ENCODE measurements at places on chromosomes 4 and X. TPM values are rescaled to one million over a fixed set of nuclear protein-coding genes. Genes with fewer than 3 reads are reported as not detected.
A peak's percentile ranks its signal among the peaks of the same experiment; 100 is the strongest.

DNA sequence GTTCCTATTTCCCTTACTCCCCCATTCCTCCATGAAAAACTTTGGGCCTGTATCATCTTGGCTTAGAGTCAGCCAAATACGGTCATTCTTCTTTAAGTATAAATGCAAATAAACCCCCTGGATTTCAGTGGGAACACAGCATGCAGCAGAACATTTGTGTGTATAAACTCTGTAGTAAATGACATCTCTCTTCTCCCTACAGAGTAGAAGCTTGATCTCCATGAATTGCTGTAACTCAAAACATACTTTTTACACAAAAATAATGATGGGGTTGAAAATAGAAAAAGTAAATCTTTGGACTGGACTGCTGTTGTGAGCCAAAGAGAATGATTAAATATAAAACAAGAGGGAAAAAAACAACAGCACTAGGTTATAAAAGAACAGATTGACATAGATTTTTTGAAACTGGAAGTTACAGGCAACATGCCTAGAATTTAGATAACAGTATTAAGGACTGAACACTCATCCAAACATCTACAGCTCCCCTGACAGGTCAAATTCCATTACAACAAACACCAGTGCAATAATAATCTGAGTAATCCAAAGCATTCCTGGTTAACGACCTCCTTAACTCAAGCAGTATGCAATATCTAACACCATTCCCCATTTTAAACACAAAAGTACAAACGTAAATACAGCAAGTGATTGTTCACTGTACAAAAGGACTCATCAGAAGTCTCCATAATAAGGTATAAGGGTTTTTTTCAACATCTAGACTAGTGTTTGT is 30.7 kb downstream of the TSPAN5 start:
- no peak for DNase-seq

- DNase-seq, result no peak
Measured at GRCh38 chr4:5066101-5066500, 14.8 kb downstream of the STK32B start.

GRCh38 chrX:133541021-133541420 is 125.7 kb upstream of the GPC4 start:
- DNase-seq, result no peak

DNA sequence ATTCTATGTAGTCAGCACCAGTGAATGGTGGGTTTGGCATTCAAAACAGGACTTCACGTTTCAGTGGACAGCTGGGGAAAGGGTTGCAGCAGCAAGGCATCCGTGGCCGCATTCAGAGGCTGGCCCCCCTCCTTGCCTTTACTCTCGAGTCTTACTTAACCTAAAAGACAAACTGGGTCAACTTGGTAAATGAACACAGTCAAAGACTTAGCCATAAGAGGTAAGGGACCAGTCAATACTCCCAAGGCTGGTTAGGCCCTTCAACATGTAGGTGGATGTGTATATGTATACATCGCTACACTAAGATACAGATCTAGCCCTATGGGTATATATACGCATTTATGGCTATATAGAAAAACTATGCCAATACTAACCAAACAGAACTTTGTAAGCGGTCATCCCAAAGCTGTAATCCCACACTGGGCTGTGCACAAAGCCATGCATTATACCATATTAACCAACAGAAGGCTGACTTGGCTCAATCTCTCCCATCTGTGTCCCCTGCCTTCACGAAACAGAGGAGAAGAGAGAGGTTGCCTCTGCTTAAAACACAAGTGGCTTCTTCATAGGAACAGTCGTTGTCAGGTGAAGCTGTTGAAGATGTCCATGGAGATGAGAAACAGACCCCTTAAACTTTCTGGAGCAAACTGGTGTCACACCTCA is 61.9 kb downstream of the TSC22D3 start:
- DNase-seq, result no peak

DNA sequence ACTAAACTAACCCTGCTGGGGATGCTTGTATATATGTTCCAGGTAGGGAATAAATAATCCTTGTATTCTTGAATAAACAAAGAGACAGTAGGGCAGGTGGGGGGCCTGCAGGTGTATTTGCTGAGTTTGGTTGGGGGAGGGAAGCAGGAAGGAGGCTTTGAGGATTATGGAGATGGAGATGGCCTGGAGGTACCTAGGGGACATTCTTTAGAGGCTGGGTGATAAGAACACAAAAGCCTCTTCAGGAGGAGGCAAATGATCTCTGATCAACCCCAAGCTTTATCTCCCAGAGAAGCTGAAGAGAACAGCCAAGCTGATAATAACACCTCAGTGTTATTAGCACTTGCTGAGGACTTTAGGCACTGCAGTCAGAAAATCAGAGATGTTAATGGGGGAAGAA is 187.7 kb downstream of the MGST2 start:
- DNase-seq, result no peak

DNA sequence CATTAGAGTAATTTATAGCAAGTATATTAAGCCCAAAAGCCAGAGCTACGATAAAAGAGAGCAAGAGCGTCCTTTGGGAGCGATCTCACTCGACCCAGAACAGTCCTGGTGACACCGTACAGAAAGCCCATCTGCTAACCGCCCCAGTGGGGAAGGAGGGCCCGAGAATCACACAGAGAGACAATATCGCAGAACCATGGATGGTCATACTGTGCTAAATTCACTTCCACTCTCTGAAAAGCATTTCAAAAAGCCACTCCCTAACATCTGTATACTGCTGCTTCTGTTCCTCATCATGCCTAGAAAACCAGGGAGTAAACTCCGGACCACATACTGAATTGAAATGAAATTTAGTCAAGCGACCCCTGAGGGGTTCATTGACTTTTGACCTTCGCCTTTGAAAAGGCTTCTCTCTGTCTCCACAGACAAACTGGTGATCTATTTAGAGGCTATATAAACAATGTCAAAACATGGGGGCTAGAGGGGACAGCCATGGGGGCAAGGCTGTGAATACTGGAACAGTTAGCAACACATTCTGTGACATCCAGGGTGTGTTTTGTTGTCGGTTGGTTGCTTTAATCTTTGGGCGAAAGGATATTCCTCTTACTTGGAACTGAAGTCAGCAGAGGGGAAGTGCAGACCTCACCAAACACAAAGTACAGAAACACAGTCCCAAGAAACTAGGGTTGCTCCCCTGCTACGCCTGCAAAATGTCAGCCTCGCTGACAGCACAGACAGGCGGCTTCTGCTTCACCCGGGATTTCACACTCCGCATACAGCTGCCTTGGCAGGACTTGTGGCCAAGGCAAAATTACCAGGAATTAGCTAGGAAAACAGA is 129.0 kb upstream of the RASGEF1B start:
- no peak for DNase-seq

DNA sequence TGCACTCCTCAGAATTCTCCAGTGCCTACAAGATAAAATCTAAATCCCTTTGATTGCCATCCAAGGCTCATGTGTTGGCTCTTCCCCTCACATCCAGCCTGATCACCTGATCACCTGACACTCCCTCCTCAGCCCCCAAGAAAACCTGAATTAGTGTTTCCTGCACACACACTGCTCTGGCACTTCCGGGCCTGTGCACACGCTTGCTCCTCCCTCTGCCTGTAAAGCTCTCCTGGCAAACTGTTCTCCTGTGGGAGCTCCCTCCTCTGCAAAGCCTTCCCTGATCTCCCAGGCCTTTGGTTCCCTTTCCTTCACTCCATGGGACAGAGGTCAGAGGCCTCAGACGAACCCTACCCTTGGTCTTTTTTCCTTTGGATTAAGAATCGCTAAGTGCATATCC is 19.9 kb downstream of the PHKA2 start:
- no peak for DNase-seq

- no peak for DNase-seq
Measured at GRCh38 chr4:673349-674091, 556 bp downstream of the ATP5ME start.

GRCh38 chrX:154348646-154349358 is 25.6 kb downstream of the FLNA start:
- no peak for DNase-seq

DNA sequence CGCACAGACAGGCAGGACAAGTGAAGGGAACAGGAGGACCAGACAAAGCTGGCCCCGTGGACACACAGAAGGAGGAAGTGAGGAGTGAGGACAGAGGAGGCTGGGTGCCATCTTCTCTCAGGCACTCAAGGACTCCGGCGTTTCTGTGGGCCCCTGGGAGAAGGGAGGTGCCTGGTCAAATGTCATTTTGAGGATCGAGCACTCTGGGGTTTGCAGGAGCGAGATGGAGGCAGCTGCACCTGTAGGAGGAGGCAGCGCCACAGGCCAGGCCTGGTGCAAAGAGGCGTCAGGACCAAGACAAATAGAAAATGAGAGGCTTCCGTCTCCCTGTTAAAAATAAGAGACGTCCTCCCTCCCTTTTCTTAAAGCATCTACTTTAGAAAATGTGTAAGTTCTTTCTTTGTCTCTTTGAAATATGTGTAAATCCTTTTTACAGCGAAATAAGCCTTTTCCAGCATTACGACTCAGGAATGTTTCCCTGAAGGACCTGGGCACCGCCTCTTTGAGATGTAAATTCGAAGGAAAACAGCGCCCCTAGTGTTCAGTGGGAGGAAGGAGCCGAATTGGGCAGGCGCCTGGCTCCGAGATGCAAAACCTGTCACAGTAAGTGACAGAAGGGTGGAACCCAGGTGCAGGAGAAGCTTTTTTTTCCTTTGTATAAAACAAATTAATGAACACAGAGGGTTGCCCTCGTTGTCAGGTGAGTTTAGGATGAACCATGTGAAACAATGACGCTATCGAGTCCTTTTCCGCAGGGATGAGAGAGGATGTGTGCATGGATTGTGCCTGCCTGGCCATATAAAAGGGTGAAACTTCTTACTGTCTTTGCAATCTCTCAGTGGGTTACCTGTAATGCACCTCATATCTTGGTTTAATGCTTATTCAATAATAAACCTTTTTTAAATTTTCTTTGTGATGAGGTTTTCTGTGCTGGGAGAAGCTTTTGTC is 1.4 kb upstream of the C4orf50 start:
- DNase-seq, result peak; percentile 41

DNA sequence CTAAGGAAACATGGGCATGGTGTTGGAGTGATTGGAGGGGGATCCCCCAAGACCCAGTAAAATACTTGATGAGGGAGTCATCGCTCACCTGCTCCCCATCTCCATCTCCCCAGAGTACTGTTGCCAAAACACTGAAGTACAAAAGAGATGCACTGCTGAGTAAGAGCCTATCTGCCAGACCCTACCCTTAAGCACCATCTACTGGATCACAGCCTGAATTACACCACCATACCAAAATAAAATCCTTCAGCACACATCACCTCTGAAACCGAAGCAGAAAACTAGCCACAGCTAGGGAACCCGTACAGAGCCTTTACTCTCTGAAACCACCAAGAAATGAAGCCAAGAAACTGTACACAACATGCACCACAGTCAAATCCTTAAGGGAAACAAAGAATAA is 466.3 kb upstream of the ACTRT1 start:
- peak; percentile 21 for DNase-seq

DNA sequence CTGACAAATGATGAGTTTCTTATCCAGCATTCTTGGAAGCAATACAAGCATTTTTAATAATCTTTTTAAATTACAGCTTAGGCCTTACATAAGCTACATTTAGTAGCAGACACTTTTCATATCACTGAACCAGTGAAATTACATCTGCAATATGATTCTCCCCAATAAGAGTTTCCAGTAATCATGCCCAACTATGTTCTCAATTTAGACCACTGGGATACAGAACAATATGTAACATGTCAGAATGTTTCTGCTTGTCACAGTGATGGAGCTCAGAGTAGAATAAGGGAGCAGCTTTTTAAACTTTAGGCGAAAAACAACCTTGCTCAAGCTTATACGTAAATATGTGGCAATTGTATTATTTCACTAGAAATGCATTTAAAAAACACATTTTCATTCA is 1132.2 kb downstream of the FAT4 start:
- no peak for DNase-seq

GRCh38 chrX:149495573-149496071 is 9.5 kb downstream of the IDS start:
- peak; percentile 86 for DNase-seq

DNA sequence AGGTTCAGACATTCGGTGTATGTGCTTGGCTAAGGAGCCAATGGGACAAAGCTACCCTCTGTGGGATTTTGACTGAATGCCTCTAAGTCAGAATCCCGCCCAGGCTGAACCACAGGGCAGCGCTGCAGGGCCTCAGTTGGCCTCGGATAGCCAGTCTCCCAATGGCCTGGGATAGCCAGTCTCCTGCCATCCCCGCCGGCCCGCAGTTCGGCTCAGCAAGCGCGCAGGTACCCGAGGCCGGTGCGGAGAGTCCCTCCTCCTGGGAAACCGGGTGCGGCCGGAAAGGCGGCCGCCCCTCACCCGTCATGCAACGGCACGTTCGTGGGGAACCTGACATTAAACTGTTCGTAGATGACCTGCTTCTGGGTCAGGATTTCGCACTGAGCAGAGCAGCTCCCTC is 16.1 kb downstream of the PPEF2 start:
- no peak for DNase-seq

The MAGEE2 gene
- total RNA-seq, result not detected

The BRS3 gene
- total RNA-seq, result not detected

The CT55 gene
- total RNA-seq, result not detected

The DKK2 gene
- total RNA-seq, result not detected

The VCX gene
- not detected for total RNA-seq

The FBXW7 gene
- 42.1 TPM for total RNA-seq

The ADGRG2 gene
- total RNA-seq, result 38.6 TPM

The EGFL6 gene
- total RNA-seq, result not detected

The CPLX1 gene
- total RNA-seq, result 0.20 TPM

The MAGEB17 gene
- not detected for total RNA-seq

The AFM gene
- total RNA-seq, result not detected

All from Caki2 (cell line).